Stimulated activated CD4-positive, alpha-beta T cell treated with anti-CD3 and anti-CD28 coated beads, Interleukin-2, amount 100 ng/mL, for 48 hours (primary cell): ENCODE measurements at places on chromosomes 3 and 15.

GRCh38 chr3:157436583-157437291 is at the start of gene PTX3:
PTX3 (plus strand) TSS chr3:157436850; CDS start chr3:157436934, 84 bp downstream.
- no peak for DNase-seq

DNA sequence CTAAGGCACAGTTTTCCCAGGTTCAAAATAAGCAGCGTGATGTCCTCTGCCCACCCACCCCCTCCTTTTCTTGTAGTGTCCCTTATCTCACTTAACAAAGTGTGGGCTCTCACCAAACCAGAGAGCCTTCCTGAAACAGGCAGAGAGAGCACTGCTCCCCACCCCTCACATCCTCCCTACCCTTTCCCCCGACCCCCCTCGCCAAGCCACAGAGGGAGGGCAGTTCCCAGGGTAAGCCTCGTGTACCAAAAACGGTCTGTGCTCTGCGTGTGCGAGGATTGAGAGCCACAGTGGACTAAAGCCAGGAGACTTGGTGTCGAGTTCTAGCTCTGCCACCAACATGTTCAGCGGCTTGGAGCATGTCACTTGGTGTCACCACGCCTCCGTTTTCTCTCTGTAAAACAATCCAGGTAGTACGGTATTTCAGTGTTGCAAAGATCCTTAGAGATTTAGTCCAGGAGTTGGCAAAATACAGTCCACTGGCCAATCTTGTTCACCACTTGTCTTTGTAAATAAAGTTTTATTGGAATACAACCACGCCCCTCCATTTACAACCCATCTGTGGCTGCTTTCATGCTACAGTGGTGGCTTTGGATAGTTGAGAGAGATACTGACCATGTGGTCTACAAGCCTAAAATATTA is 249.9 kb downstream of the OPA1 start:
- no peak for DNase-seq

DNA sequence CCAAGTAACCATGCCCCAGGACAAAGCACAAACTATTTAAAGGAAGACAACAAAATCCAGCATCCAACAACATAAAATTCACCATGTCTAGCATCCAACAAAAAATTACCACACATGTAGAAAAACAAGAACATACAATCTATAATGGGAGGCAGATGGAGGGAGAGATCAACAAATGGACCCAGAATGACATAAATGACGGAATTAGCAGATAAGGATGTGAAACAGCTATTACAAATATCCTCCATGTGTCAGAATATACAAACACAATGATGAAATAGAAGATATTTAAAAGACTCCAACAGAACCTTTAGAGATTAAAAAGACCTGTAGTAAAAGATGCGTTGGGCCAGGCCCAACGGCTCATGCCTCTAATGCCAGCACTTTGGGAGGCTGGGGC is 10.8 kb downstream of the LYSMD4 start:
- DNase-seq, result no peak

- DNase-seq, result no peak
These were observed 204.7 kb downstream of the UACA start for GRCh38 chr15:70558406-70559264.

DNA sequence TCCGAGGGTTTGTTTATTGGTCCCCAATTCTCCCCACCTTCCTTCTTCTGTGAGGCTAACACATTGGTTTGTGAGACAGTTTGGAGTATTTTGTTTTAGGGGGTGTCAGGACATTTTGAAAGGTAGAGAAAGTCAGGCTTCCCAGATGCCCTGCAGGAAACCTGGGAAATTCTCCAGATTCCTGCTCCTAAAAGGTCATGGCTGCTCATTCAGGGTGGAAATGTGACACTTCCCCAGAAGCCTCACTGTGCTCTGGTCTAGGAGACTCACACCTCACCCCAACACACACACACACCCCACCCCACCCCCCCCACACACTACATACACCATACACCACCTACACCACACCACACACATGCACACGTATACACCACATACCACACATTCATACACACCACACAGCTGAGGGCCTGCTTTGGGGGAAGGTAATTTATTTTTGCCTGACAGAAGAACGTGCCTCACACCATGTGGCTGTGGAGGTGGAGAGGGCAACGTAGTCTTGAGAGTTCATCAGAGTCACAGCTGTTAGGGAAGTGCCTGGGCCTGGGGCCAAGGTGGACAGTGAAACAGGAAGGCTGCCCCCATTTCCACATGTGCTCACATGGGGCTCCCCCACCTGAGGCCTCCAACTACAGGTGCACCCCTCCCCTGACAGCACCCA is 40.4 kb upstream of the LIMD1 start:
- no peak for DNase-seq

DNA sequence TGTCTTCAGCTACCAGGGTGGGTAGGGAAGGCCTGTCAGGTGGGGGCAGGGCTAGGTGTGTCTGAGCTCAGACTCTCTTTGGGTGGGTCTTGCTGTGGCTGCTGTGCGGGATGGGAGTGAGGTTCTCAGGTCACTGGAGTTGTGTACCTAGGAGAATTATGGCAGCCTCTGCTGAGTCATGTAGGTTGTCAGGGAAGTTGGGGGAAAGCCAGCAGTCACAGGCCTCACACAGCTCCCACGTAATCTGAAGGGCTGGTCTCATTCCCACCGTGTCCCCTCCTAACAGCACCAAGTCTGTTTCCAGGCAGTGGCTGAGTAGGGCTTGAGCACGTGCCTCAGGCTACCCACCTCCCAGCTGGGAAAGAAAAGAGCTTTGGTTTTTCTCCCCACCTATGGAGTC is 67.0 kb downstream of the CHCHD4 start:
- no peak for DNase-seq

DNA sequence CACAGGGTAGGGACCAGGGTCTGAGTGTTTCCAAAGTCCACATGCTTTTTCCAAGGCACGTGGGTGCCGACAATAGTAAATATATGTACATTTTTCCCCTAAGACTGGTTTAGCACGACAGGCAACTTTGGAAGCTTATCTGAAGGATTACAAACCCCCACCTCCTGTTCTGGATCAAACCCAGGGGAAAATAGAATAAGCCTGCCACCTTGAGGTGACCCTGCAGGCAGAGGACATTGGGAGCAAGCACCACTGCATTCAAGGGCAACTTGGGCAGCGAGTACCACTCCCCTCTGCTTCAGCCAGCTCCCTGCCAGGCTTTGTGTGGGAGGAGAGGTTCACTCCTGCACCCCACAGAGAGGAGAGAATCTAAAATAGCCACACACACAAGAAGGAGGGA is 44.8 kb downstream of the KBTBD12 start:
- DNase-seq, result no peak

- no peak for DNase-seq
These were observed 6.5 kb upstream of the UTS2B start for GRCh38 chr3:191336833-191337232.

DNA sequence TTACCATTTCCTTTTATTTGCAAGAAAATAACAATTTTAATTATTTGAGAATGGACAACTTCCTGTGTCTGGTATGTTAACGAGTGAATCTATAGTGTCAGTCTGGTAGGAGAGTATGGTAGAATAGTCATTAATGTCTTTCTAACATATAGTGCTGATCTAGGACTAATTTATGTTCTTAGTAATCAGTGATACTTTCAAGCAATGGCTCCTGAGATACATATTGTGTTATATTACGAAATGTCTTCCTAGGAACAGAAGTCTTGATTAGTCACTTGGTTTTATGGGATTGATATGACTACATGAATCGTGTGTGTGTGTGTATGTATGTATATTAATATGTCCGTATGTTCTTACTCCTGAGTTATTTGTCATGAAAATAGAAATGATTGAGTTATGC is 66.6 kb upstream of the PAQR5 start:
- DNase-seq, result no peak

GRCh38 chr15:90816401-90817116 is 51.8 kb upstream of the FURIN start:
- DNase-seq, result no peak

- no peak for DNase-seq
These were observed 82.3 kb downstream of the TNIK start for GRCh38 chr3:171377859-171378258.

GRCh38 chr3:11739706-11740105 is 96.0 kb upstream of the VGLL4 start:
- DNase-seq, result no peak

DNA sequence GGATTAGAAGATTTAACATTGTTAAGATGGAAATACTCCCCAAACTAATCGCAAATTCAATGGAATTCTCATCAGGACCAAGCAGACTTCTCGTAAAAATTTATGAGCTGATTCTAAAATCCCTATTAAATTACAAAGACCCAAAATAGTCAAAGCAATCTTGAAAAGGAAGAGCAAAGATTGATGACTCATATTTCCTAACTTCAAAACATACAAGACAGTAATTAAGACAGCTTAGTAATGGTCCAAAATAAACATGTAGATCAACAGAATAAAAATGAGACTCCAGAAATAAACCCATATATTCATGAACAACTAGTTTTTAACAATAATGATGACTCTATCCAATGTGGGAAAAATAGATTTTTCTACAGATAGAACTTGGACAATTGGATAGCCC is 148.7 kb downstream of the SI start:
- DNase-seq, result no peak

DNA sequence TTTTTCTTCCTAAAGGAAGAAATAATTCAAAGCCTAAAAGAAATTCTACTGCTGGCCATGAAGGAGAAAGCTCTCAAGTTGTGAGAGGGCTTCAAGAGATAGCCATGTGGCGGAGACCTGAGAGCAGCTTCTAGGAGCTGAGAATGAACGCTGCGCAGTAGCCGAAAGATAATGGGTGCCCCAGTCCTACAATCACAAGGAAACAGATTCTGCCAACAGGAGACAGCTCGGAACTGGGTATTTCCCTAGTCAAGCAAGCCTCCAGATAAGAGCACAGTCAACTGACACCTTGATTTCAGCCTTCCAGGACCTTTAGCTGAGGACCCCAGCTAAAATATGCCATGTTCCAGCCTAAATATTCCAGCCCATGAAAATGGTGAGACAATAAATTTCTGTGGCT is 824.1 kb downstream of the FHIT start:
- DNase-seq, result no peak

DNA sequence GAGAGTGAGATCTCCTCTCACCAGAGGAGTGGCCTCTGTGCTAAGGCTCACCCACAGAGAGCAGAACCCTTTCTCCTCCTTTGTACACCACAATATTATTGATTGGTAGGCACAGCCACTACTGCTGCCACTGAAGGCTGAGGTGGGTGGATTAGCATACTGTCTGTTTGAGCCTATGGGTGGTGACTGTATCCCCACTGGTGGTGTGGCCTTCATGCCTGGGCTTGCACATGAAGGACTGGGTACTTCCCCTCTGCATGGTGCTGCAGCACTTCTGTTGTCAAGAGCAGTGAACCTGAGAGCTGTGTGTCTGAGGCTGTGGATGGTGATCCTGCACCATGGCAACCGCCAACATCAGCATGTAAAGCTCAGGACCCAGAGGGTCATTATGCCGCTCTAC is 35.7 kb upstream of the NECTIN3 start:
- DNase-seq, result no peak

DNA sequence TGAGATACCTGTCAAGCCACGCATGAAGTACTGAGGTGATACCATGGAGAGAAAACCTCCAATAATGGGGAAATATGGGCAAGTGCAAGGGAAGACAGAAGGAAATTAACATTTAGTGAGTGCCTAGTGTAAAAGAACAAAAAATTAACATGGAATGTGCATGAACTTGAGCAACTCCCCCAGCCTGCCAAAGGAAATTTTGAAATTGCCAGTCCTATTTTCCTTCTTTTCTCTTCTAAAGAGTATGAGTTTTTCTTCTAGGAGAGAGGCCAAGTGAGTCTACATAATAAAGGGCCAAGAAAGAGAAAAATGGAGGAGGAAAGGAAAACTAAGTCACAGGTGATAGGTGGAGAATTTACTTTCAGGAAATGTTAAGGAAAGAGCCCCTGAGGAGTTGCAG is 602.4 kb upstream of the MDFIC2 start:
- no peak for DNase-seq

DNA sequence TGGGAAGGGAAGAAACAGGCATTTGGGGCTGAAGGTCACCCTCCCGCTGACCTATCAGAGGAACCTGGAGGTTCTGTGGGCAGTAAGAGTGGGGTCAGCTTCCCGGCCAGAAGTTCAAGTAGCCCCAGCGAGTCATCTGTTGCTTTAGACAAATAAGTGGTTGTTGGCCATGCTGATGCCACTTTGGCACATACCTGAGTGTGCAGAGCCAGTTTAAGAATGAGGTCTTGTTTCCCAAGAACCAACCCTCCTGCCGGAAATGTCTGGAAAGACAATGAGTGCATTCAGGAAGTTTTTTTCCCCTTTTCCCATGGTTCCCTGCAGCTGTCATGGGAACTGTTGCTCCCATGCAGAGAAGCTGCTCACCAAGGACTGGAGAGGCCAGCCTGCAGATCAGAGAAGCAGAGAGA is 166.7 kb downstream of the ZNF621 start:
- no peak for DNase-seq

DNA sequence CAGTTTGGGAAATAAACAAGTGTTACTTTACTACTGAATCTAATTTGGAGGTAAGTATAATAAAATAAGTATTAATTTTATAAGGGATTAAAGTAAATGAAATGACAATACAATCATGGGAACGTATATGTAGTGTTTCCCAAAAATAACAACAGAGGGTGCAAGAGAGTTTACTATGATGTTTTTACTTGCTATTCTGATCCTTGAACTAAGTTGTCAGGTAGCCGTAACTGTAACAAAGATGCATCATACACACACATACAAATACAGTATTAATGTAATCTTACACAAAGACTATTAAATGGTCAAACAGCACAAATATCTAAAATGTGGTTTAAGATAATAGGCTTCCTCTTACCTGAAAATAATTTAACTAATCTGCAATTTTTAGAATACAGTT is 311.4 kb downstream of the TBC1D5 start:
- no peak for DNase-seq
